ENCODE measurements at places on chromosomes 3 and 15. TPM values are rescaled to one million over a fixed set of nuclear protein-coding genes. Genes with fewer than 3 reads are reported as not detected.

DLEC1 gene
- total RNA-seq = not detected

PPCDC gene
- total RNA-seq = 32.4 TPM

GRM2 gene
- total RNA-seq = 0.10 TPM

P2RY1 gene
- 0.48 TPM for total RNA-seq

TSEN2 gene
- 12.4 TPM for total RNA-seq

C3orf85 gene
- not detected for total RNA-seq

FEM1B gene
- total RNA-seq = 37.6 TPM

TGM4 gene
- total RNA-seq = under 0.01 TPM

WDR72 gene
- not detected for total RNA-seq

PRRT3 gene
- 1.2 TPM for total RNA-seq

All from RPMI7951 (cell line).